ENCODE measurements at places on chromosomes 13 and 19.
A peak's percentile ranks its signal among the peaks of the same experiment; 100 is the strongest.

- H3K4me1 ChIP-seq = no peaks in the 10 kb centered on the region
- no peak overlapping the region for H3K4me3 ChIP-seq
- H3K27me3 ChIP-seq = peaks cover 35% of the 10 kb centered on the region
- no peaks in the 10 kb centered on the region for H3K36me3 ChIP-seq
Measured at GRCh38 chr13:27679896-27680295, 58.2 kb downstream of the POLR1D start.

GRCh38 chr19:49106648-49107135 is 7.5 kb upstream of the LIN7B start:
- peaks cover 16% of the 10 kb centered on the region for H3K4me1 ChIP-seq
- DNase-seq = peak; percentile 50
- peak overlapping the region; percentile 72 for H3K27ac ChIP-seq
- H3K27me3 ChIP-seq = no peaks in the 10 kb centered on the region
- H3K4me3 ChIP-seq = peak overlapping the region; percentile 53

DNA sequence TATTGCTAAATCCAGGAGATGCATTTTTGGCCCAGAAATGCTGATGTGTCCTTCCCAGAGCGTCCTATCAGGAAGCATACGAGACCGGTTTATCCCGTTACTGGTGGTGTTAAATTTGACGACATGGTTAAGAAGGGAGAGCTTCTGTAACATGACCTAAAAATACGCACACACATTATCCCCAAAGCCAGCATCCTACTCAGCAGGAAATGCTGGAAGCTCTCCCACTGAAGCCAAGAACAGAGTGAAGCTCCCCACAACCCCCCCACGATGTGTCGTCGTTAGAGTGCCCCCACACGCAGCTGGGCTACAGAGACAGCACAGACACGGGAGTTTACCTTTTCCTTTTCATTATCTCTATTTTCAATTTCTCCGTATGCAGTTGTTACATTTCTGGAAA is 45.1 kb upstream of the MCF2L start:
- no peak for DNase-seq
- H3K27me3 ChIP-seq = peaks cover 62% of the 10 kb centered on the region
- no peak overlapping the region for H3K4me3 ChIP-seq
- H3K27ac ChIP-seq = no peak overlapping the region
- H3K36me3 ChIP-seq = peaks cover 1% of the 10 kb centered on the region

DNA sequence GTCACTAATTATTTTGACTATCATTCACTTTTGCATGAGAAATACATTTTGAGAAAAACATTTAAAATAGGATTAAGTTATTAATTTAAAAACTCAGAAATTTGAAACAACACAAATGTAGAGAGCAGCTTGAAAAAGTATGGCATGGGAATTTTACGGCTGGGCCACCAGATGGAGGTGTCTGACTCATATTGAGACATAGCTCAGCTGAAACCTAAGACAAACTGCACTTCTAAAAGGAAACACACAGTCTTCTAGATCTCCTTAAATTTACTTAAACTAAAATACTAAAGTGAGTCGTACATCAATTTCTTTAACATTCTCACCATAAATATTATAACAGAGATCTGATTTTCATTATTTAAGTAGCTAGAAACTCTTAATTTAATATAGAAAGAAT is 41.9 kb upstream of the POSTN start:
- H3K4me1 ChIP-seq = no peaks in the 10 kb centered on the region
- no peak overlapping the region for H3K4me3 ChIP-seq
- H3K27ac ChIP-seq = no peak overlapping the region
- DNase-seq = no peak
- no peaks in the 10 kb centered on the region for H3K36me3 ChIP-seq

- peaks cover 12% of the 10 kb centered on the region for H3K36me3 ChIP-seq
- peaks cover 63% of the 10 kb centered on the region for H3K4me1 ChIP-seq
- no peak overlapping the region for H3K4me3 ChIP-seq
- H3K27ac ChIP-seq = no peak overlapping the region
- no peak for DNase-seq
Measured at GRCh38 chr13:48507021-48507420, 25.9 kb downstream of the RCBTB2 start.
